ENCODE measurements at places on chromosomes 7 and 10.
A peak's percentile ranks its signal among the peaks of the same experiment; 100 is the strongest.

DNA sequence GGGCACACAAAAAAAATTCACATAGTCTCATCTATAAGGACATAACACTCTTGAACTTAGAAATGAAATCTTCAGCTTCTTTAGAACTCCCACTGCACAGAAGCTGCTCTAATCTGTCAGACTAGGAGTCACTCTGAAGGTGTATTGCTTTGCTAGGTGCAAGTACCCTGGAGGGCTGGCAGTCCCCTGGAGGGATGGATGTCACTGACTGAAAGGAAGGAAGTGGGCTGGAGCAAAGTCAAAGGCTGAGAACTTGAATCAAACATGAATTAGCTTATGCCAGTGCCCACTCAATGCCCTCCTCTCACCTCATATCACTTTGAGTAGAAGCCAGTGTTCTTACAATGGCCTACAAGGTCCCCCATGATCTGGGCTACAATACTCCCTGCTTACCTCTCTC is 140.3 kb upstream of the ANKRD1 start:
- DNase-seq: no peak

DNA sequence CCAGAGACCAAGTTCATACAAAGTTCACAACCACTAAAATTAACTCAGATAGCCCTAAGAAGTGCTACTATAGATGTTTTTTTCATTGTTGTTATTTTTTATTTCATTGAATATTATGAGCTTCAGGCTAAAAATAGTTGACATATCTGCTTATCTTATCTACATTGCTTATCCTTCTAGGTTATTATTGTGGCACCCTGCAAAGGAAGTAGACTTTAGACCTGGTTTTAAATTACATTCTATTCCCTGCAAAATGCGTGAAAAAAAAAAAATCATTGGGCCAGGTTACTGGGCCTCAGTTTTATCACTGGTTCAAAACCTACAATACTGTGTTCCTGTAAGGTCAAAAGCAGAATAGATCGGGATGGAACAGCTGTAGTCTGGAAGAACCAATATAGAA is 811.0 kb downstream of the GRM8 start:
- no peak for DNase-seq

DNA sequence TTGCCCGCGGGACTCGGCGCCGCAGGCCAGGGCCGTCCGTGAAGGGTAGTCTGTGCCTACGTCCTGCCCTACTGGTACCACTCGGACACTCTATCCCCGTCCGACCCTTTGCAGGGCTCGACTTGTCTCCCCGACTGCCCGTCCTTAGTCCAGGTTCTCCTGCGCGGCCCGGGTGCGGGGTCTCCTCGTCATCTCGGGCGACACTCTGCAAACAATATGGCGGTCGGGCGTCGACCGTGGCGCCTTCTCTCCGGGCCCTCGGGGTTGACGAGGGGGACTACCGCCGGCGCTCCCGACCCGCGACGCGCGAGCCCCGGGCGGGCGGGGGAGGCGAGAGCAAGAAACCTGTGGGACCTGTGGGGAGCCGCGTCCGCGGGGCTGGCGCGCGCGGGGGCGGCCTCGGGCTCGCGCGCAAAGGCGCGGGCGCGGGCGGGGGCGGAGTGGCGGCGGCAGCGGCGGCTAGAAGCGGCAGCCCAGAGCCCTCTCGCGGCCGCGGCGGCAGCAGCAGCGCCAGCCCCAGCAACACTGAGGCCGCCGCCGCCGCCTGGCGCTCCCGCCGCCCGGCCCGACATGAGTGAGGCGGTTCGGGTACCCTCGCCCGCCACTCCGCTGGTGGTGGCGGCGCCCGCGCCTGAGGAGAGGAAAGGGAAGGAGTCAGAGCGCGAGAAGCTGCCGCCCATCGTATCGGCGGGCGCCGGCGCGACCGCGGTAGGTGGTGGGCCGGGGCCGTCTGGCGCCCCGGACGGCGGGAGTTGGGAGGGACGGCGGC is at the start of gene HECTD2:
TSS of gene HECTD2 (plus strand) at position 476 of the 769 bp plus-strand sequence. CDS start at position 571, 95 bp downstream.
- peak; percentile 78 for DNase-seq

DNA sequence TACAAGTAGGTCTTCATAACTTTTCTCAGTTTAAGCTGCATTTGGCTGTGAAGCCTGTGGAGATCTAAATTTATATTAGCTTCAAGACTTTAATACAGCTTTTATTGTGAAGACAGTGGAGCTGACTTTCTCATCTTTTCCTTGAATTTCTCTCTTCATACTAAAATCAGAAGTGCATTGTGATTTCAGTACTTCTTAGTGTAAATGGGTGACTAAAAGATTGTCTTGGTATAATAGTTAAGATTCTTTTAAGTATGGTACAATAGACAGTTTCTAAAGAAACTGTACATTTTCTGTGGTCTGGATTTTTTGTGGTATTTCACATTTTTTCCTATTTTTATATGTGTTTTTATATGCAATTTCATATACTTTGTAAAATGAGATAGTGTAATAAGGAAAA is 21.0 kb upstream of the DDX21 start:
- DNase-seq: no peak

GRCh38 chr7:36604806-36605205 is 119.5 kb downstream of the AOAH start:
- no peak for DNase-seq

- no peak for DNase-seq
Observed at GRCh38 chr7:37150856-37151255, 297.8 kb downstream of the ELMO1 start.

DNA sequence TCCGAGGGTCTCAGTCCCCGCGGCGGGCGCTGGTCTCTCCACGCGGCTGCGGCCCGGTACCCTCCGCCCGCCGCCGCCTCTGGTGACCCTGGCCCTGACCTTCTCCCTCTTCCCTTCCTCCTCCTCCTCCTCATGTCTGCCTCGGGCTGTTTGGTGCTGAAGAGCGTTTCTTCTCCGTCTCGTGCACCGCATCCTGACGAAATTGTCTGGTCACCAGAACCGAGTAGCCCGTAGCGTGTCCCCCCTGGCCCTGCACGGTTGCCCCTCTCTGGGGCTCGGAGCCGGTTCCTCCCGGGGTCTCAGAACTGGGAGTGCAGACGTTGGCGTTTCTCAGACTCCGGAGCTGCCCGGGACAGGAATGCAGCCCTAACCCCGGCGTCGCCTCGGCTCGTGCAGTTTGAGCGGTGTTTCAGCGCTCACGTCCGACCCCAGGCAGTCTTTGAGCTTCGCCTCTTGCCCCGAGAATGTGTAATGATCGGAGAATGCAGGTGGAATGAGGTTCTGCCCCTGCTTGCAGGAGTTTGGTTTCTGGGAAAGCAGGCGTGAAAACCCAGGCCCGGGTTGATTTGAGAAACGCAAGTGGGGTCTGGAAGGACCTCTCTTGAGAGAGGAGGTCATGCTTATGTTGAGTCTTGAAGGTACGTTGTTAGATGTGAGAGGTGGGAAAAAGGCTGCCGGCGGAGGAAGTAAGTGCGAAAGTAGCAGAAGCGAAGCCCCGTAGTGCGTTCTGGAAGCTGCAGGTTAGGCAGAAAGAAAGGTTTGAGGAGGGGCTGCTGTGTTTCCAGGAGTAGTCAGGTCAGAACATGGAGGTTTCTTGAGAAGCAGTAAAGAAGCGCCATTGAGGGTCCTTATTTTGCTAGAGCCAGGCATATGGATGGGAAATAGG is 743 bp downstream of the RBM17 start:
- no peak for DNase-seq

DNA sequence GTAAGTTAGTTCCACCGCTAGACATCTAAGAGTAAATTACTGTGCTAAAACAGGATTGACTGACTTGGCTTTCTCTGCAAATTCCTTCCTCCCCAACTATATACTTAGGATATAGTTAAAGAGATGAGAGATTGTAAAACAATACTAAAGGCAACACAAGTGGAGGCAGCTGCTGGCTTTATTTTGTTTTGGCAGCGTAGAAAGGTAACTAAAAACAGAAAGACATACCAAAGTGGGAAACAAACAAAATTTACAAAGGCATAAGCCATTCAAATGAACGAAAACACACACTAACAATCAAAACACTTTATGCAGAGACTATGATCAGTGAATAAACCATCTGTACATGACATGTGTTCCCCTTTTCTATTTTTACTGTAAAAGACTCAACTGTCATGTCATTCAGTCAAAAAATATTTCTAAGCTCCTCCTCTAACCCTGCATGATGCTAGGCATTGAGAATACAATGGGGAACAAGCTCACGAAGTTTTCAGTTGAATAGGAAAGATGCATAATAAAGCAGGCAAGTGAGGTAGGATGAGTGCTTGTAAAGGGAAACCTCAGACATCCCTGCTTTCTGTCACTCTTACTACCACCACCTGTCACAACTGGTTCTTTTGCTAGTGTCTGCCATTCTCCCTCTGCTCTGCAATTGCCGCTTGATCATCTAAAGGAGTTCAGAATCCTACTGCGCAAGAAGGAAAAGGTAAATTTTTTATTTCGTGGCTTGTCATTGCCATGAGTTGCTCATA is 64.2 kb upstream of the COL1A2 start:
- DNase-seq: no peak

DNA sequence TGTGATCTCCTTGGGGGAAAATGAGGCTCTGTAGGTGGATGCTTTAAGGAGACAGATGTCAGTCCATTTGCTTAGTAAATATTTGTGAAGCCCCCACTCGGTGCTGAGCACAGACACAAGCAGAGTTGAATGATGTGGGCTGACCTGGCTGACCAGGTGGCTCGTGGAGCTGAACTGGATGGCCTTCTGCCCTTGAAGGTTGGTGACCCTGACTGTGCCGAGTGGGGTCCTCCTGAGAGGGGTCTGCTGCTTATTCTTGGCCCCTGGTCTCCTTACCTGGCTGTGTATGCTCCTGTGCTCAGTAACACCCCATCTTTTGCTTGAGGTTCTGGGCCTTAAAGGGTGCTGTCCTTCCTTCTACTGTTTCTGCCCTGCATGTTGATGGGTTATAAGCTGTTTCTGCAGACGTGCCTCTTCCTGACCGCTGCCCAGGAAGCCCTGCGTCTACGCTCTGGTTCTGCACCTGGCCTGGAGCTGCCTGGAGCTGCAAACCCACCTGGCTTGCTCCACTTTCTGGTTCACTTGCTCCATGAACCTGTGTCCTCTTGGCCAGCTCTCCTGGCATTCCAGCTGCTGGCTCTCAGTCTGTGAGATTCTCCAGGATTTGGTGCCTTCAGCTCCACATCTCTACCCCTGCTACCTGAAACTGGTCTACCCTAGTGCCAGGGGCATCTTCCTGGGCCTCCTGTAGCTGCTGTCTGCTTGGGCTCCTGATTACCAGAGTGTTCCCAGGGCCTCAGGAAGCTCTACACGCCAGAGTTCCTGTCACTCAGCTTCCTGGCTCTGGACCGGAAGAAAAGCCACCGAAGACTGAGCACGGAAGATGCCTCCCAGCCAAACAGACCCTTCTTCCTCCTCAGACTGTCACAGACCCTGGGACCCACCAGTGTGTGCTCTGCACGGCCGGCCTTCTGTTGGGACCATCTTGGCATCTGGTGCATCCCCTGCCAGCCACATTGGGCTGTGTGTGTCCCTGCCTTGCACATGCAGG is 76.5 kb downstream of the ADCY1 start:
- DNase-seq: no peak

- DNase-seq: no peak
Observed at GRCh38 chr7:85022064-85022697, 164.7 kb downstream of the SEMA3D start.

DNA sequence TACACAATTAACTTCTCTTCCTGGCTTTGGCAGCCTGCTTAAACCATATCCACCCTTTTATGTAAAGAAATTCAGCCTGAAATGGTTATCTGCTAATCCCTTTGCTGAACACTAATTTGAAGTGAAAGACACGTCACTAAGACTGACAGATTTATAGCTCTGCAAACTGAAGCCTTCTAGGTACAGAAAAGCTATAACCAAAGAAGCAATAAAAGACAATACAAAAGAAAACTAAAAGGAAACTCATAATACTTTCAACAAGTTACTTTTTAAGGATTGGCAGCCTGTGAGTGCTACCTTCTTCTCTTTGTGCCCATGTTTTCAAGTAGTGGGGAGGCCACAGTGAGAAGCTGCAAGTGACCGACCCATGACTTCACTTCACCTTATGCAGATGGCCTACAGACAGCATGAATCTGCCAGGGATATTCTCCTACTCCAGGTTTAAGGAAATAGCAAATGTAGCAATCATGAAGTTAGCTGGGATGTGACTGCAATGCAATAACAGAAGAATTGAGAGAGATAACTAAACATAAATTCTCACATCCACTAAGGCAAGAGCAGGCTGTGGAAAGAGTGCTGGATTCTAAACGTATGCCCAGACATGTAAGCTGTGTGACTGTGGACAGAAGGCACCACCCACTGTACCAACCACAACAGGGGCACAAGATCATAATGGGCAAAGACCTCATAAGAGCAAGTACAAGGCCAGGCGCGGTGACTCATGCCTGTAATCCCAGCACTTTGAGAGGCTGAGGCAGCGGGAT is 10.7 kb upstream of the SPOCK2 start:
- no peak for DNase-seq

- no peak for DNase-seq
Observed at GRCh38 chr10:35554461-35555056, 50.6 kb upstream of the GJD4 start.

- no peak for DNase-seq
Observed at GRCh38 chr10:17199351-17199804, 2.1 kb downstream of the TRDMT1 start.

- no peak for DNase-seq
Observed at GRCh38 chr10:113917636-113918035, 63.2 kb downstream of the NHLRC2 start.

DNA sequence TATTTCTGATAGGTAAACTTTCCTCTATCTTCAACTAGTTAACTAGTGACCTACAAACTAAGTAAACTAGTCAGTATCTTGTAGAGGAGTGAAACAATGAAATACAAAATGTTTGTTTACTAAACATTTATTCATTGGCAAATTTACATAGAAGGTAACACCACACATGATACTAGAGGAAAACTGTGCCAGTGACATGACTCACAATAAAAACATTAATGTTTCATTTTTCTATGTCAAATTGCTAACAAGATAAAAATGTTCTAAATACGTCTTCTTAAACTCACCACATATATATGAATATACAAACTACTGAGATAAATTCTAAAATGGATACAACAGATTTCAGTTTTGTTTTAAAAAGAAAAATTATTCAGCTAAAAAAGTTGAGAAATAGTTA is 471.3 kb downstream of the PARD3 start:
- DNase-seq: no peak

- DNase-seq: no peak
Observed at GRCh38 chr10:18959369-18959768, 89.2 kb upstream of the MALRD1 start.

GRCh38 chr10:60742512-60742911 is 35.8 kb upstream of the CDK1 start:
- DNase-seq: no peak
